ENCODE measurements at places on chromosomes 7 and 10. TPM values are rescaled to one million over a fixed set of nuclear protein-coding genes. Genes with fewer than 3 reads are reported as not detected.

- no peak overlapping the region for H3K27ac ChIP-seq
- H3K27me3 ChIP-seq: no peaks in the 10 kb centered on the region
- H3K4me1 ChIP-seq: no peaks in the 10 kb centered on the region
- DNase-seq: no peak
Measured at GRCh38 chr10:122176232-122177213, 94.6 kb upstream of the BTBD16 start.

DNA sequence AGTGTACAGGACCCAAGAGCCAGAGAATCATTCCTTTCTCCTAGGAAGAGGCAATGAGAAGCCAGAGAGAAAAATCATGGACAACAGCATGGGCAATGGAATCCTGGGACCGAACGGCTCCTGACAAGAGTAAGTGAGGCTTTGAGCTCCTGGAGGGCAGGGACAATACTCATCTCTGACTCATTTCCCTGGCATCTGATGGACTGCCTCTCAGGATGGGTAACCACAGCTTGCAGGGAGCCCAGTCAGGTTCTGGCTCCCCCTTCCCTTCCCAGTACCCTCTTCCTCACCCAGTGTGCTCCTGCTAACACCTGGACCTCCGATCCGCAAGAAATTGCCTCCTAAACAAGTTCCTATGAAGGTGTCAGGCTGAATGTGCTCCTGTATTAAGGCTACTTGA, 51.2 kb upstream of the SORCS3 start:
- H3K4me3 ChIP-seq: no peak overlapping the region
- H3K27ac ChIP-seq: no peak overlapping the region
- no peaks in the 10 kb centered on the region for H3K36me3 ChIP-seq
- H3K4me1 ChIP-seq: no peaks in the 10 kb centered on the region
- no peaks in the 10 kb centered on the region for H3K27me3 ChIP-seq

DNA sequence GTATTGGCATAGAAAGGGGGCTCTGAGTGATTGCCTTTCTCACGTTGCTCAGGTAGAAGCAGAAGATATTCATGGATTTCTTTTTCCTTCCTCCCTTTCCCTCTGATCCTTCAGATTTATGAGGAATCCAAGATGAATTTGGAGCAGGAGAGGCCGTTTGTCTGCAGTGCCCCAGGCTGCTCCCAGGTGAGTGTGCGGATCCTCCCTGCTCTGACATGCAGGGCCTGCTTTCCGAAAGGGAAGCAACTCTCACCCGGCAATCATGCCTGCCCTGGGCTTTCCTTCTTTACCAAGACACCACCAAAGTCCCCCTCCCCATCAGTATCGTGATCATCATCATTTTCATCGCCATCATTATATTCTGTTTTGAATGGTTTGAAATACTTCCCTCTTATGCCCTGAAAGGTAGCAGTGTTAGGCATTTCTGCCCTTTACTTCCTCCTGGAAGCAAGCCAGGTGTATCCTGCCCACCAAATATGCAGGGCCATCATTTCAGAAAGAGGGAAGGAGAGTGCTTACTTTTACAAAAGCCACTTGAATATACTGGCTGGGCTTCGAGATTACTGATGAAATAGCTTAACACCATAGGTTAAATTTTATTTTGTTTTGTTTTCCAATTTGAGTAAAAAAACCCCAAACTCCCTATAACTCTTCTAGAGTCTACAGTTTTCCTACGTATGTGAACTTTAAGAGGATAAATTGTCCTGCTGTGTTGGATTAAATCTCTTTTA, 75.9 kb downstream of the CREB5 start:
- H3K27me3 ChIP-seq: no peaks in the 10 kb centered on the region
- H3K4me3 ChIP-seq: no peak overlapping the region
- no peaks in the 10 kb centered on the region for H3K4me1 ChIP-seq
- no peak overlapping the region for H3K27ac ChIP-seq
- H3K36me3 ChIP-seq: no peaks in the 10 kb centered on the region
- no peak for DNase-seq

DNA sequence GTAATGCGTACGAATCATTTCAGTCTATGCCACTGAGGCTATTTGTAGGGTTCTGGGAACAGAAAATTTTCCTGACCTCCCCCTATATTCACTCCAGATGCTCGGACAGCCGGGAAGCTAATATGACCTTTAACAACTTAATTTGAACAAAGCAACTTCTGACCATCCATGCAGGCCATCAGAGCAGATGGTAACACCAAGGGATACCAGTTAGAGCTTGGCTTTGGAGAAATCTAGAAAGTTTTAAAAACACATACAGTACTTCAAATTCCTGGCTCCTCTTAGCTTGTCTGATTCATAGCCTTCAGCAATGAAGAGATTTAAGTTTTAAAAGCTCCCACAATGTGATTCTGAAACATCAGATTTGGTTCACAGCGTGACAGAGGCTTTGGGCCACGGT, 257.3 kb downstream of the GPAM start:
- no peaks in the 10 kb centered on the region for H3K27me3 ChIP-seq
- H3K27ac ChIP-seq: no peak overlapping the region
- DNase-seq: no peak

GRCh38 chr10:97891497-97892167, 42.0 kb downstream of the GOLGA7B start:
- no peak overlapping the region for H3K27ac ChIP-seq
- no peak overlapping the region for H3K4me3 ChIP-seq
- H3K27me3 ChIP-seq: no peaks in the 10 kb centered on the region
- H3K4me1 ChIP-seq: no peaks in the 10 kb centered on the region
- DNase-seq: no peak
- no peaks in the 10 kb centered on the region for H3K36me3 ChIP-seq

DNA sequence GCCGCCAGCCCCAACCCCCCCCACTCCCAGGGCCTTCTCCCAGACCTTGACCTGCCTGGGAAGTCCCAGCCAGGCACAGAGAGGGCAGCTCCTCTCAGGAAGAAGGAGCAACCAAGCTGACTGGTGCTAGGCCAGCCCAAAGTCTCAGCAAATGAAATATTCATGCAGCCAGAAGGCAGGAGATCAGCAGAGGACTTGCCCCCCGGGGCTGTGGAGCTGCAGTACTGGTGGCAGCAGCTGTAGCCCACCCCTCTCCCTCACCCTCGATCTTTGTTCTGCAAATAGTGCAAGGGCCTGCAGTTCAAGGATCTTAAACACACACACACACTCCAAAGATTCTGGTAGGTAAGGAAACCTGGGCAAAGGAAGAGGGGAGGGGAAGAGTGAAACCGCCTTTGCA, 3.5 kb upstream of the SRRM3 start:
- no peak overlapping the region for H3K4me3 ChIP-seq
- no peaks in the 10 kb centered on the region for H3K4me1 ChIP-seq
- H3K27ac ChIP-seq: no peak overlapping the region
- H3K27me3 ChIP-seq: peaks cover 4% of the 10 kb centered on the region
- H3K36me3 ChIP-seq: no peaks in the 10 kb centered on the region

- no peaks in the 10 kb centered on the region for H3K36me3 ChIP-seq
- H3K4me3 ChIP-seq: peak overlapping the region; percentile 58
- H3K27me3 ChIP-seq: no peaks in the 10 kb centered on the region
- peak overlapping the region; percentile 99 for H3K27ac ChIP-seq
- no peaks in the 10 kb centered on the region for H3K4me1 ChIP-seq
- no peak for DNase-seq
Measured at GRCh38 chr7:44537442-44537841, 3.7 kb downstream of the NPC1L1 start.

DNA sequence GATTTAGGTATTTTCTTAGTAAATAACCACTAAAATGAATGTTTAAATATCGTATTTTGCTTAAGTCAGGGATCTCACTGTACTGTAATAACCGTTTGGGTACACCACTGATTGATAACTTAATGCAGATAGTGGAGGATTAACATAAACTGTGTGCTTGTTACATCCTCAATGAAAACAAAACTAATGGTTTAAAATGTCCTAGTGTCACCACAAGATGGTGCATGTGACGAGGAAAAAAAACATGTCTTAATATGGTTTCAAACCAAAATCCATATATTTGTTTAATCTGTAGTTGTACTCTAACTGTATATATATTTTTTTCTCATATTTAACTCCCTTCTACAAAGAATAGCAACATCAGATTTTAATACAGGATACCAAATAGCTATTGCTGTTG, 19.2 kb downstream of the ARMC10 start:
- no peak for DNase-seq
- no peaks in the 10 kb centered on the region for H3K27me3 ChIP-seq
- H3K4me1 ChIP-seq: no peaks in the 10 kb centered on the region
- no peak overlapping the region for H3K4me3 ChIP-seq

DNA sequence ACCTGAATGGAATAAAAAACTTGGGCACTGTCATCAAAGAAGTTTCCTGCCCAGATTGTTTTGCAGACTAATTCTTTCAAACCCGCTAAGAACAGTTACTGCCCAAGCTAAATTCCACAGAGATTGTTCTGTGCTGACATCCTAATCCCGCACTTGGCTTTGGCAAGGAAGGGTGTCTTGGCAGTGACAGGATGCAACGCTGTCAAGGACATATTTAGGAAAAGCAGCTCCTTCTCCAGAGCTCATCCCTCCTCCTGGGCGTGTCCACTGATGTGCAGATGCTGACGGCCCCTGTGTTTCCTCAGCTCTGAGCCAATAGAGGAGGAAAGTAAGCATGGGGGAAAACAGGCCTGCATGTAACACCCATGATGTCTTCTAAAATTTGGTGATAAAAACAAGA, 74.2 kb downstream of the EEPD1 start:
- peaks cover 2% of the 10 kb centered on the region for H3K4me1 ChIP-seq
- H3K27me3 ChIP-seq: no peaks in the 10 kb centered on the region
- H3K4me3 ChIP-seq: no peak overlapping the region
- H3K36me3 ChIP-seq: no peaks in the 10 kb centered on the region

GRCh38 chr10:33743429-33743857, 409.0 kb upstream of the NRP1 start:
- H3K4me1 ChIP-seq: no peaks in the 10 kb centered on the region
- no peaks in the 10 kb centered on the region for H3K36me3 ChIP-seq
- H3K4me3 ChIP-seq: no peak overlapping the region

DNA sequence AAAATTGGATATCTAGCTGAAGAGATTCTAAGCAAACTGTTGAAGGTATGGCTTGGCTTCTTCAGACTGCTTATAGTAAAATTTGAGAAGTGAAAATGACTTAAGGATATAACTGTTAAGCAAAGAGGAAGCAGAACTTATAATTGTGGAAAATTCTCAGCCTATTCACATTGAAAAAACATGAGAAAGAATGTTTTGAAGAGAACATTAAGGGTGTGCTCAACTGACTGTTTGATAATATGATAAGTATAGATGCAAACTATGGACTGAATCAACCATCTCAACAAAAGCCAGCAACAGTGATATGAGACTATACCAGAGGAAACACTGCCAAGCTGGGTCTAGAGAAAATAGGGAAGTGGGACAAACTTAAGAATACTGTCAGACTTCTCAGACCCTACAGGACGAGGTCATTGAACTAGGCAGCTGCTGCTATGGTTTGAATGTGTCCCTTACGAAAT, 133.1 kb upstream of the PPP1R3A start:
- H3K27ac ChIP-seq: no peak overlapping the region
- no peaks in the 10 kb centered on the region for H3K4me1 ChIP-seq
- no peaks in the 10 kb centered on the region for H3K27me3 ChIP-seq
- H3K4me3 ChIP-seq: no peak overlapping the region
- DNase-seq: no peak

- H3K4me3 ChIP-seq: no peak overlapping the region
- no peaks in the 10 kb centered on the region for H3K36me3 ChIP-seq
- no peak for DNase-seq
- no peaks in the 10 kb centered on the region for H3K27me3 ChIP-seq
- H3K4me1 ChIP-seq: peaks cover 7% of the 10 kb centered on the region
- H3K27ac ChIP-seq: no peak overlapping the region
Measured at GRCh38 chr10:618229-618989, 71.1 kb downstream of the DIP2C start.

GRCh38 chr10:5503477-5503835, 4.1 kb upstream of the CALML5 start:
- H3K4me1 ChIP-seq: no peaks in the 10 kb centered on the region
- DNase-seq: no peak
- H3K27ac ChIP-seq: no peak overlapping the region
- no peak overlapping the region for H3K4me3 ChIP-seq
- H3K27me3 ChIP-seq: no peaks in the 10 kb centered on the region

DNA sequence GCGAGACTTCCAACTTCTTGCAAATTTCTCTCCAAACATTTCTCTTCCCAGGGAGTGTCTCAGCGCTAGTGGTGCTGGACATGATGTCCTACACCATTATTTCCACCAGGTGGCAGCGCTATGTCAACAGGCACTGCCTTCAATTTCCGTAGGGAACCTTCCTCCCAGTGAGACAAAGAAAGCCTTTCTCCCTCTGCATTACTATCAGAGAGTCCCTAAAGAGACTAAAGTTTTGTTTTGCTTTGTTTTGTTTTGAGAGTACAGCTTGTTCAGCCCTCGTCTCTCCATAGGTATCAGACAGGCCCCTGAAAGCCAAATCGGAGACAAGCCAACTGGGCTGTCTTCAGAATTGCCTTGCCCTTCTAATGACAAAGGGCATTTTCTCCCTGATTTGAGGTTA, 44.2 kb upstream of the GGCT start:
- no peak overlapping the region for H3K4me3 ChIP-seq
- no peaks in the 10 kb centered on the region for H3K27me3 ChIP-seq
- H3K4me1 ChIP-seq: no peaks in the 10 kb centered on the region

GRCh38 chr7:45703911-45704682, 129.9 kb downstream of the ADCY1 start:
- DNase-seq: no peak
- no peaks in the 10 kb centered on the region for H3K36me3 ChIP-seq
- no peak overlapping the region for H3K27ac ChIP-seq
- H3K27me3 ChIP-seq: no peaks in the 10 kb centered on the region

DNA sequence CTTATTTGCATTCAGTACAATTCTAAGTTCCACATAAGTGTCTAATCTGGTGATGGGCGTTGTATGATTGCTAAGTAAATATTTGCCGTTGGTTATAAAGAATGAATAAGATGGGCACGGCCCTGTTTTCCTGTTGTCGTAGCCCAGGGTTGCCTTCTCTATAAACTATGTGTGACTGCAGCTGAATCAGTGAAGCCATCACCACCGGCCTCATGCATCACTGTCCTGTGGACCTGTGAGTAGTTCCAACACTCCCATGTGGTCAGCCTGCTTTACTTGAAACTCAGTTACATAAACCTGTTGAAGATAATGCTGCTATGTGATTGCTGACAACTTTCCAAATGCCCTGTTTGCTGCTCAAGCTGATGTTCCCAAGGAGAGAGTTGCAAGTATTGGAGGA, 21.6 kb upstream of the KLF6 start:
- no peak for DNase-seq
- H3K27me3 ChIP-seq: no peaks in the 10 kb centered on the region
- H3K4me1 ChIP-seq: no peaks in the 10 kb centered on the region
- H3K4me3 ChIP-seq: no peak overlapping the region
- H3K36me3 ChIP-seq: no peaks in the 10 kb centered on the region

GRCh38 chr7:138235207-138235606, 158.9 kb downstream of the AKR1D1 start:
- H3K27me3 ChIP-seq: no peaks in the 10 kb centered on the region
- H3K36me3 ChIP-seq: no peaks in the 10 kb centered on the region
- DNase-seq: peak; percentile 79
- no peak overlapping the region for H3K4me3 ChIP-seq
- H3K4me1 ChIP-seq: peaks cover 17% of the 10 kb centered on the region
- H3K27ac ChIP-seq: peak overlapping the region; percentile 71

- no peaks in the 10 kb centered on the region for H3K4me1 ChIP-seq
- peak overlapping the region; percentile 60 for H3K27ac ChIP-seq
- H3K27me3 ChIP-seq: no peaks in the 10 kb centered on the region
- H3K36me3 ChIP-seq: no peaks in the 10 kb centered on the region
Measured at GRCh38 chr7:27112955-27113949, 10.8 kb upstream of the HOXA2 start.

SPAG6 gene
- not detected for total RNA-seq

OR9A2 gene
- total RNA-seq: not detected

SLC13A1 gene
- not detected for total RNA-seq

NOLC1 gene
- 29.8 TPM for total RNA-seq

SSC4D gene
- total RNA-seq: 1.6 TPM

APBB1IP gene
- total RNA-seq: 22.5 TPM

GIMAP2 gene
- 4.9 TPM for total RNA-seq

GPR26 gene
- not detected for total RNA-seq

PPP1R9A gene
- total RNA-seq: 0.87 TPM
